ENCODE measurements at places on chromosomes 2 and 18.

DNA sequence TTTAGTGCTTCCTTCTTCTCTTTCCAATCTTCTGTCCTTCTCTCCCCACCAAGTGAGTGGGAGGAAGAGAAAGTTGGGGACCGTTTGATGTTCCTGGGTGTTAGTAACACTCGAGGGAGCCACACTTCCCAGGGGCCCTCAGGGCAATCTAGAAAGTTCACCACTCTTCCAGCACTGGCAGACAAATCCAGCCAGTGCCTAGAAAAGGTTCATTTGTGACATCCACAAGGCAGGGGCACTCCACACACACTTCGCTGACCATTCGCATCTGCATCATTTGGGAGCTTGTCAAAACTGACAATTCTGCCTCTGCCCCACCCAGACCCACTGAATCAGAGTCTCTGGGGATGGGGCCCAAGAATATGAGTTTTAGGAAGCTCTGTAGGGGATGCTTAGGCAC, 86.8 kb upstream of the ST3GAL5 start:
- DNase-seq = no peak

- DNase-seq = no peak
Observed at GRCh38 chr2:42788-43187, 3.5 kb downstream of the FAM110C start.

DNA sequence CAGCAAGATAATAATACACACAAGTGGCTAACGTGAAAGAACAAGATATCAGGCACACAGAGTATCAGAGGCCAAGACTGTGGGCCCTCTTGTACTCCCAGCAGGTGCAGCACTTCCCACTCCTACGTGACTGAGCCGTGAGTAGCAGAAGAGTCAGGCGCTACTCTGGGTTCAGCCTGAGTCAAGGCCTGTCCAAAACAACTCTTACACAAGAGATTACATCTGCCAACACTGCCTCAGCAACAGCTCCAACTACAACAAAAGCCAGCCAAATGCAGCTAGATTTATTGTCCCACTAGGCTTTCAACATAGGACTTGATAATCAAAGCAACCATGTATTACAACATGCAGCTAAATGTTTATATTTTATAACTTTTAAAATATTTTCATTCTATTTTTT, 56.2 kb downstream of the ITSN2 start:
- DNase-seq = peak; percentile 90

GRCh38 chr2:78779761-78780160, 245.7 kb upstream of the REG3G start:
- no peak for DNase-seq

DNA sequence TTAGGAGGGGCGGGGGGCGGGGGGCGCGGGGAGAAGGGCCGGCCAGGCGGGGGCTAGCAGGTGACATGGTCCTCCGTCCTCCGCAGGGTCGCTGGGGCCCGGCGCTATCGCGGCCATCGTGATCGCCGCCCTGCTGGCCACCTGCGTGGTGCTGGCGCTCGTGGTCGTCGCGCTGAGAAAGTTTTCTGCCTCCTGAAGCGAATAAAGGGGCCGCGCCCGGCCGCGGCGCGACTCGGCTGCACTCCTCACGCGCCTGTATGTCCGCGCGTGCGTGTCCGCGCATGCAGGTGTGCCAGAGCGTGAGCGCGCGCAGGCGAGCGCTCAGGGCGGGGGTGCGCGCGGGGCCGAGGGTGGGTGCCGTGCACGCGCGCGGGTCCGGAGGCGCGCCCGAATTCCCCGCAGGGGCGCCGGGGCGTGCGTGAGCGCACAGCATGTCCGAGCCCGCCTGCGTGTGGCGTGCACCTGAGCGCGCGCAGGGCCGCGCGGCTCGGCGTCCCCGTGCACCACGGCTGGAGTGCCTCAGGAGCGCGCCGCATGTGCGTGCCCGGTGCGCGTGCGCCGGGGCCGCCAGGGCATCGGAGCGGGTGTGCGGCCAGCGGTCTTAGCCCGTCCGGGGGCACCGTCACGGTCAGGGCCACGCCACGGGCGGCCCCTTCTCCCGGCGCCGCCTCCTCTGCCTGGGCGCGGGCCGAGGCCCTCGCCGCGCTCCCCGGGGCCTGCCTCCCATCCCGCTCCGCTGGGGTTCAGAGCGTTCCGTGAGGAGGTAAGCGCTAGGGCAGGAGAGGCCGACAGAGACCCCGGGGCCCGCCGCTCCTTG, 6.3 kb downstream of the SNORC start:
- DNase-seq = peak; percentile 57
